Small intestine (tissue), 16 donors: ENCODE measurements at places on chromosomes 6 and 20.

DNA sequence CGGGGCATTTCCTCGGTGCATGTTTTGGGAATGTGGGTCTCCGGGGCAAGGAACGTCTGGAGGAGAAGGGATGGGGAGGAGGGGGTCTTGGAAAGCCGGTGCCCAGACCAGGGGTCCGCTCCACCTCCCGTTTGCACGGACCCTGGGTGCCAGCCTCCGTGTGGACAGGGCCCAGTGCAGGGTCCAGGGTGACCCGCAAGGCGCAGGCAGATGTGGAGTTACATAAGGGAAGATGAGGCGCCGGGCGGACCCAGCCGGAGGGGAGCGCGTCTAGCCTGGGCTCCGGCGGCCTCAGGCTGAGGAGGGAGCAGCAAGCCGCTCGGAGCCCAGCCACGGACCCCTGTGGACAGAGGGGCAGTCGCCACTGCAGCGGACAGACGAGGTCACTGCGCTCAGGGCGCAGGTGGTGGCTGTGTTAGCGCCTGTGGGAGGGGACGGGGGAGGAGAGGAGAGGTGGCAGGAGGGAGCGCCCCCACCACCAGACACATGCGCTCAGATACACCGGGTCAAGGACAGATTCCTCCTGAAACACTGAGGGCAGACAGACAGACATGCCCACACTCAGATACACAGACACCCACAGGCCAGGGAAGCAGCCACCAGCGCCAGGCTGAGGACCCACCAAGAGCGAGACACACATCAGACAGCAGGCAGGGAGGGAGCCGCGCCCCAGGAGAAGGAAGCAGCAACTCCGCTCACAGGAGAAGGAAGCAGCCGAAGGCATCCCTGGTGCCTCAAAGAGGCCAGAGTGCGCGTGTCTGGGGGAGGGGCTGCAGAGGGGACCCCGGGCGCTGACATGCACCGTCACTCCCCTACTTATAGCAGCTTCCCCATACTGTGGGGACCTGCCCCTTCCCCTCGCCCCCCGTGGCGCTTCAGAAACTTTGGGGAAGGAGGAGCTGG, 839 bp upstream of the HRH3 start:
- DNase-seq: no peak
- no peak overlapping the region for H3K27ac ChIP-seq
- no peaks in the 10 kb centered on the region for H3K4me1 ChIP-seq
- H3K27me3 ChIP-seq: peaks cover 68% of the 10 kb centered on the region
- no peaks in the 10 kb centered on the region for H3K36me3 ChIP-seq

GRCh38 chr20:17128206-17128605, 98.6 kb upstream of the PCSK2 start:
- H3K4me1 ChIP-seq: no peaks in the 10 kb centered on the region
- H3K4me3 ChIP-seq: no peak overlapping the region
- no peaks in the 10 kb centered on the region for H3K27me3 ChIP-seq
- no peaks in the 10 kb centered on the region for H3K36me3 ChIP-seq
- DNase-seq: no peak

- no peaks in the 10 kb centered on the region for H3K36me3 ChIP-seq
- no peaks in the 10 kb centered on the region for H3K27me3 ChIP-seq
- no peaks in the 10 kb centered on the region for H3K4me1 ChIP-seq
- DNase-seq: no peak
- H3K27ac ChIP-seq: no peak overlapping the region
These were observed 228.9 kb downstream of the ALDH8A1 start for GRCh38 chr6:134721060-134721405.

DNA sequence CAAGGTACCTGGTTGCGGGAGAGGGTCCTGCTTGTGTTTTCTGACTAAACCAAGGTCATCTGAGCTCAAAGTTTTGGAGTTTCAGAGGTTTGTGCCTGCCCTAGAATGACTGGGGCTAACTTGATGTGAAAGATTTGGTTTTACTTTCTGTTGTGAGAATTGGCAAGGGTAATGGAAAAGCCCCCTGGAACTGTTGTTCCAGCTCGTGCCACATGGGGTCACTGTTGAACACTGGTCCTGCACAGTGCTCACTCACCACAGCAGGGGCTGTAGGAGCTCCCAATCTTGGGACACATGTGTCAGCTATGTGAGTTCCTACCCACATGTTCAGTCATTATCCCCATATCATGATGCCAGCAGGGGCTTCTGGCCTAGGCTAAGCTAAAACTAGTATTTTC, 6.5 kb downstream of the TGM6 start:
- no peaks in the 10 kb centered on the region for H3K4me1 ChIP-seq
- no peak overlapping the region for H3K27ac ChIP-seq
- H3K27me3 ChIP-seq: no peaks in the 10 kb centered on the region
- peak; percentile 17 for DNase-seq

GRCh38 chr6:89965441-89966227, 71.4 kb downstream of the GJA10 start:
- no peaks in the 10 kb centered on the region for H3K4me1 ChIP-seq
- H3K27ac ChIP-seq: no peak overlapping the region
- no peak for DNase-seq

DNA sequence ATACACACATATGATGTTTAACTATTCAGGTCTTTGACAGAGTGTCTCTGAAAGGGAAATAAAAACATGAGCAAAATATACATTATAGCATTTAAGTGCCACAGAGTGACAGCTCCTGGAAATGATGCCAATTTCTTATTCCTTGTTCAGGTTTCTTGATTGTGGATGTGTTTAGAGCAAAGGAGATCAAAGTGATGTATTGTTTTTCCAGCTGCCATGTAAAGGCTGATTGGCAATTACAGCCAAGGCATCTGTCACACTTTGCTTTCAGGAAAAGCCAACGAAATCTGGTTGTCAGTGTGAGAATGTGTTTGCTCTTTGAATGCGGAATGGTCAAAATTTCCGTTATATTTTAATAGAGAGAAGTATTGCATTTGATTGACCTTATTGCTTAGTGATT, 347.8 kb upstream of the FLRT3 start:
- H3K4me1 ChIP-seq: no peaks in the 10 kb centered on the region
- H3K4me3 ChIP-seq: no peak overlapping the region
- H3K27me3 ChIP-seq: no peaks in the 10 kb centered on the region
- no peak for DNase-seq
- no peaks in the 10 kb centered on the region for H3K36me3 ChIP-seq
- no peak overlapping the region for H3K27ac ChIP-seq

DNA sequence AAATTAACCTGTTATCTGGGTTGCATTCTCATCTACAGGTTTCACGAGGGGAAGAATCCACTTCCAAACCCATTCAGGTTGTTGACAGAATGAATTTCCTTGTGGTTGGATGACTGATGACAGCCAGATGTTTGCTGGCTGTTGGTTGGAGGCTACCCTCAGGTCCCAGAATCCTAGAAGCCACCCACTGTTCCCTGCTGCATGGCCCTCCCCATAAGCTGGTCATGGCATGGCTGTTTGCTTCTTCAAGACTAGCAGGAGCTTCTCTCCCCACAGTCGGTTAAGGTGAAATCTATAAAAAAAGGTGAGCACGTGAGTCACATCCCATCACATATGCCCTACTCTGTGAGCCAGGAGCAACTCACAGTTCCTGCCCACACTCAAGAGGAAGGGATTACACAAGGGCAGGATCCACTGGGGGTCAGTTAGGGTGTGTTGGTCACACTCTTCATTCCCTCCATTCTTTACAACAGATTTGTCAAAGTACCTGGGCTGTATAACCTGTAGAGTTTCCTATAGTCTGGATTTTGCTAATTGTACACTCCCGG, 19.5 kb upstream of the RPS10 start:
- no peak overlapping the region for H3K27ac ChIP-seq
- no peak overlapping the region for H3K4me3 ChIP-seq
- no peak for DNase-seq
- no peaks in the 10 kb centered on the region for H3K27me3 ChIP-seq

DNA sequence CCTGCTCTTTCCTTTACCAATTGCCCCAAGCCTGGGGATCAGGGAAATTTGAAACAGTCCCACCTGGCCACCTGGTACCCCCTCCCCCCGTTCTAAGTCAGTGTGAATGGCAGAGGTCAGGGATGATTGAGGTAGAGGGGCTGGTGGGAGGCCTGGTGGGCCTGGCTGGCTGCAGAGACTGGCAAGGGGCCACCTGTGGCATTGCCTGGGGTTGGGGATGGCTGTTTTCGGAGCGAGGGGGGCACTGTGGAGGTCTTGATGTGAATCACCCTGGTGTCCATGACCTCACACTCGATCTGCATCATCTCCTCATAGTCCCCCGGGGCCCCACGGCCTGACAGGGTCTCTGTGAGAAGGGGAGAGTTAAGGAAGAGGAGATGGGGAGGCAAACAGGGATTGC, 6.5 kb upstream of the TNXB start:
- no peaks in the 10 kb centered on the region for H3K4me1 ChIP-seq
- H3K27ac ChIP-seq: no peak overlapping the region
- H3K4me3 ChIP-seq: no peak overlapping the region
- DNase-seq: no peak
- no peaks in the 10 kb centered on the region for H3K27me3 ChIP-seq
- H3K36me3 ChIP-seq: peaks cover 7% of the 10 kb centered on the region

DNA sequence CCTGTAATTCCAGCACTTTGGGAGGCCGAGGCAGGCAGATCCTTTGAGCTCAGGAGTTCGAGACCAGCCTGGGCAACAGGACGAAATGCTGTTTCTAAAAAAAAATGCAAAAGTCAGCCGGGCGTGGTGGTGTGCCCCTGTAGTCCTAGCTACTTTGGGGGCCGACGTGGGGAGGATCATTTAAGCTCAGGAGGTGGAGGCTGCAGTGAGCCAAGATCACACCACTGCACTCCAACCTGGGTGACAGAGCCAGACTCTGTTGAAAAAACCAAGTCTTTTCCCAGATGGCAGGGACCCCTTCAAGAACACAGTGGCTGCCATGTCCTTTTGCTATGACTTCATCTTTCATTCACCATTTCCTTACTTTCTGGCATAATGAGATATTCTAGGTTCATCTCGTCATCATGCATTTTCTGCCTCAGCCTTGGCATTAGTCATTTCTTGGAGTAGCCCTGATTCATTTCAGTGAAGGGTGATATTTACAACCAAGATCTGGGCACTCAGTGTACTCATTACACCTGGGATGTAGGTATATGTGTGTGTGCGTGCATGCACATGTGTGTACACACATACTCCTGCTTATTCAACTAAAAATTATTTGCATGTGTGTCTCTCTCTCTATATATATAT, 61.4 kb upstream of the TOX2 start:
- H3K27me3 ChIP-seq: no peaks in the 10 kb centered on the region
- no peaks in the 10 kb centered on the region for H3K4me1 ChIP-seq
- no peak for DNase-seq
- H3K36me3 ChIP-seq: no peaks in the 10 kb centered on the region
- no peak overlapping the region for H3K27ac ChIP-seq

GRCh38 chr6:131172222-131172621, 37.0 kb downstream of the AKAP7 start:
- H3K27ac ChIP-seq: no peak overlapping the region
- DNase-seq: no peak
- H3K4me1 ChIP-seq: no peaks in the 10 kb centered on the region

- DNase-seq: peak; percentile 57
- H3K27ac ChIP-seq: no peak overlapping the region
- H3K4me1 ChIP-seq: no peaks in the 10 kb centered on the region
- H3K4me3 ChIP-seq: peak overlapping the region; percentile 91
These were observed 1.4 kb downstream of the PAQR8 start for GRCh38 chr6:52363228-52363867.

DNA sequence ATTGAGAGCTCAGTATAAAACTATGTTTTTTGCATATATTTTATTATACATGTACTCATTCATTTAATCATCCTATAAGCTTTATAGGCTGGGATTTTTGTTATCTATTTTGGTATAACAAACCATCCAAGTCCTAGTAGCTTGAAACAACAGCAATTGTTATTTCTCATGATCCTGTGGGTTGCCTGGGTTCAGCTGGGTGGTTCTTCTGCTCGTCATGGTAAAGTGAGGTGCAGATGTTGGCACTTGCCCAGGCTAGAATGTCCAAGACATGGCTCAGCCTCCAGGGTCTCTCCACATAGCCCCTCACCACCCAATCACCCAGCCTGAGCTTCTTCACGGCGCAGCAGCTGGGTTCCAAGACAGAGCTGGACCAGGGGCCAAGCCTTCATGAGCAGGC, 20.8 kb upstream of the TM9SF4 start:
- H3K4me1 ChIP-seq: no peaks in the 10 kb centered on the region
- no peaks in the 10 kb centered on the region for H3K27me3 ChIP-seq
- H3K4me3 ChIP-seq: no peak overlapping the region
- H3K27ac ChIP-seq: no peak overlapping the region
- no peak for DNase-seq

GRCh38 chr6:142015011-142015410, 117.7 kb upstream of the GJE1 start:
- DNase-seq: no peak
- H3K4me3 ChIP-seq: no peak overlapping the region
- H3K27me3 ChIP-seq: no peaks in the 10 kb centered on the region
- H3K4me1 ChIP-seq: no peaks in the 10 kb centered on the region

DNA sequence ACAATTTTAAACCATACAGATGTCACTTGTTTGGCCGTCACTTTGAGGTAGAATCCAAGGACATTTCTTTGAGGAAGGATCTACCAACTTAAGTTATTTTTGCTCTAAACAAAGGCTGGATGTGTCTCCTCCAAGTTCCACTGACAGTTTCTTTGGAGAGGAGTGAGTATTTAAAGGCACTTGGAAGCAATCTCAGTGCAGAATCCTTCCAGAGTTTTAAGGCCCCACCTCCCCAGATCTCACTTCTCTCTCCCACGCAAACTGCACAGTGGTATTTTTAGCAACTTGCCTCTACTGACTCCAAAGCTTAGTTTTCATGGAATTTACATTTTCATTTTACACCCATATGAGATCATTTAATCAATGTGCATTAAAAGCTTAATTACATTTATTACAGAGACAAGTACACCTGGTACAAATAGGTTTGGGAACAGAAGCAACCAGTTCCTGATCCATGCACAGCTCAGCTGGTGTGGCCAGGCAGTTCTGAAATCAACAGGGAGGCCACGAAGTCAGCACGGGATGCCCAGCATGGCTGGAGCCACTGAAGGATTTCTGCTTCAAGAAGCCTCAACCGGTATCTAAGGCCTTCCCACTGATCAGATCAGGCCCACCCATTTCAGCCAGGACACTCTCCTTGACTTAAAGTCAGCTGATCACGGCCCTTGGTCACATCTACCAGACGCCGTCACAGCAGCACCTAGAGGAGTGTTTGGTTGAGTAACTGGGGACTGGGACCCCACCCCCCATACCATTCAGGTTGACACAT, 109.8 kb downstream of the SYCP2 start:
- peaks cover 31% of the 10 kb centered on the region for H3K4me1 ChIP-seq
- H3K27ac ChIP-seq: no peak overlapping the region
- no peak for DNase-seq
- H3K36me3 ChIP-seq: no peaks in the 10 kb centered on the region

DNA sequence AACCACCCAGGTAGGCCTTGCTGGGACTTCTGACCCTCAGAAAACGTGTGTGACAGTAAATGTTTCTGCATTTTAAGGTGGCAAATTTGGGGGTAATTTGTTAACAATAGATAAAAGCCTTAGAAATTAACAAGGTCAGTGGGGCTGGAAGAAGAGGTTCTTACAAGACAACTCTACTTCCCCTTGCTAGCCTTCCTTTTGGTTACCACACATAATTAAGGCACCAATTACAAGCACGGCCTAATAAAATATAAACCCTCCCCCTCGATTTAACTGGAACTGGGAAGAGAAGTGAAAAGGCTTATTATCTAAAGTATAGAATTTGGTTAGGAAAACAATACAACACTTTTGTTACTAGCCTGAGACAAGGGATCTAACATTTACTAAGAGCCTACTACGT, 38.8 kb downstream of the ELOVL5 start:
- DNase-seq: no peak
- H3K36me3 ChIP-seq: no peaks in the 10 kb centered on the region
- H3K4me3 ChIP-seq: no peak overlapping the region
- H3K27ac ChIP-seq: no peak overlapping the region
